Stimulated activated CD8-positive, alpha-beta memory T cell treated with anti-CD3 and anti-CD28 coated beads, Interleukin-15, amount 100 ng/mL, for 1 hour (primary cell): ENCODE measurements at places on chromosomes 1 and 21.

DNA sequence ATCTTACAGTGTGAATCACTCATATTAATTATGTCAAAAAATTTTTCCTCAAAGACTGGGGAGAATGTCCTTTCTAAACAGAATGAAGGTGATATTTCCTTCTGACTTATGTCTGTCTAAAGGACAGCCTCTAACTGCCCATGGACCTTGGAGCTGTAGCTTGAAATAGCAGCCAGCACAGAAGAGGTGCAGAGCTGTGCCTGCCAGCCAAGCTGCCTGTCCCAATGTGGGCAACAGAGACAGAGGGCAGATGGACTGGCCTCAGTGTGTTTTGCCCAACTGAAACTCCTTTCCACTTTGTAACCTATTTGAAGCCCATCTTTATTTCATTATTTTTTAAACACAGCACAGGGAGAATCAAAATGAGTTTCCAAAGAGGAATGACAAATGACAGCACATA is 97.6 kb upstream of the DYNLT5 start:
- DNase-seq: no peak

DNA sequence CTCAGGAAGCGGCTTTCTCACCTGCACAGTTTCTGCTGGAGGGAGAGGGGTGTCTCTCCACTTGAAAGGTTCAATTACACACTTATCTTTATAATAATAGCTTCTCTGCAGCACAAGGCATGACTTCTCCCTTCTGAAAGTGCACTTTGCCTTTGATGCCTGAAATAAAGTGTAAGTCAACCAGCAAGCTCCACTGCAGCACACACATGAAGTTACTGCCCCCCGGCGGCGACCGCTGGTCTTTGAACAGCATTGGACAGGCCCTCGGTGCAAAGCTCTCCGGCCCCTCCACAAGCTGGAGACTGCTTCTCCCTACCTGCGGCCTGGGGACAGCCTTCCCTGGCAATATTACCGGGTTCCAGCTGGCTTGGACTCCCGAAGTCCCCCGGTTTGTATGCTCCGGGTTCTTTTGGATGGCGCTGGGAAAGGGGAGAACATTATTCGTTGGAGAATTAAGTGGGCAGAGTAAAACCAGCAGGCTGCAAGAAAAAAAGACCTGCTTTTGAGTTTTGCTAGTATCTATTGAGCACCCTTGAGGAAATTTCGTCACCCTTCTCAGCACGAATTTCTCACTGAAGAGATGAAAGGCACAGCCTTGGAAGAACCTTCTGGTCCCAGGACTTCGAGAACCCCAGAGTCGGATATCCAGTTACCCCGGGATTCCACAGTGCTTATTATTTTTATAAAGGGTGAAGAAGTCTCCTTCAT is 11.8 kb downstream of the RCAN1 start:
- peak; percentile 29 for DNase-seq

DNA sequence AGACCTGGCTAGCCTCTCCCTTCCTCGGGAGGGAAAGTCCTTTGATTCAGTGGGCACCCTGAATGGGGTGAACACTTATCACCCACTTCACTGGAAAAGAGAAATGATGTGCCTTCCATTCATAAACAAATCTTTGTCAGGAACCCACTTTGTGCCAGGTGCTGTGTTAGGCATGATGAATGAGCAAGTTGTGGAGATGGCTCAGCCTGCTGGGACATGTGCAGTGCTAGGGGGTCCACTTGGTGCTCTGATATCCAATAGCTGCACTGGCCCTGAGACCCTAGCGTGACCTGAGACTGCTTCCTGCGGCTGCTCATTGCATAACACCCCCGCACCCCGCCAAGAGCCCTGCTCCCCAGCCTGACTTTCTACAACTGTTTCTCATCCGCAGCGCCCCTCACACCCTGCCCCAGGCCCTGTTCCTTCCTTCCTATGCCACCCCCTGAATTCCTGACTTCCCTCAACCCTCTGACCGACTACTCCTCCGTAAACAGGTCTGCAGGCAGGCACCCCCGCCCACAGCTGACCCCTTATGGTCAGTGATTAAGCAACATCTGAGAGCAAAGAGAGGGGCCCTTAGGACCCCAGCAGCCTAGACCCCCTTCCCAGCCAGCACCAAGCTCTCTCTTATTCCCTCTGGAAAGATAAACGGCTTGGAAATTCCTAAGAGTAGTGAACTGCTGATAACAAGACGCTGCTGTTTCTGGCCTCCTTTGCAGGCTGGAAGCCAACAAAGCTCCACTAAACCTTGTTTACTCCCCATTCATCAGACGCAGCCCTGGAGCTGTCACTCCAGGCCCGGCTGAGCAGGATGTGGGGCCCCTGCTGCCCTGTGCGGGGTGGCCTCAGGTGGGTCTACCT is 12.9 kb downstream of the CSRP1 start:
- no peak for DNase-seq

DNA sequence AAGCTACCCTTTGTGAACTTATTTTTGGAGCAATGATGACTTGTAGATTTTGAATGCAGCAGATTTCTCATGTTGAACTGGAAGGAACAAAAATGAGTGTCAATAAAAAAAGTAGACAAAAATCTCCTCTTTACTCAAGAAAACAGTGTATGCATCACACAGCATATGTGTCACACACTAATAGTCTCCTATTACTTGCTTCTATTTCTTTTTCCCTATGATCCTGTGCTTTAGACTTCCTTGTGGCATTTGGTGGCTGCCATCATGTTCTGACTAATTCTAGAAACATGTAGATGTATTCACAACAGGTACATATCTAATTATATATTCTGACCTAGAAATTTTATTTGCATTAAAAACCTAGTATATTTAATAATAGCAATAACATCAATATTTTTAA is 14.3 kb downstream of the RC3H1 start:
- DNase-seq: no peak

DNA sequence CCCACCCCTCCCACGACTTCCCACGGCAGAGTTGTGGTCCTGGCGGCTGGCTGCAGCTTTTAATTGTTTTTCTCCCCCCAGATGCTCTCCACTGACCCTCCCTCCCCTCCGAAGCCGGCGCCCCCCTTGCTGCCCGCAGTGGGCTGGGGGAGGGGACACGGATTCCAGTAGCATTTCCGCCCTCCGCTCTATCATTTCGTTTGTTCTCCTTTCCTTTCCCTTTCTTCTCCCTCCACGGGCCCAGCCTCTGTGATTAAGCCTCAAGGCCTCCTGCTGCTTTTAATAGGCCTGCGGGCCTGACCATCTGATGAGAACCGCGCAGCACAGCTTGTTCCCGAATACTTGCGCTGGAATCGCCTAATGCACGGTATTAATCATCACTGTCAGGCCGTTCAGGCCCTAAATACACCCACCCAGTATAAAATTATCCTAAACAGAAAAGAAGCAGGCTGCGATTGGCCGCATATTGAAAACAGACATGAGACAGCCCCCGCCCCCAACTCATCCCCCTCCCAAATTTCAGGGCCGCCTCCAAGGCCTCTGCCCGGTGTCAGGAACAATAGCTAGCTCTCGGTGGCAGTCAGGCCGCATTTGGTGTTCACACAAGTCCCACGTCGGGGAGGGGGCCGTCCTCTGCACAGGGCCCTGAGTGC is 102.0 kb upstream of the ARHGEF16 start:
- no peak for DNase-seq
